ENCODE measurements at places on chromosomes 7 and 10.

GRCh38 chr10:93075369-93076221, 1.9 kb downstream of the CYP26A1 start:
- DNase-seq: no peak

DNA sequence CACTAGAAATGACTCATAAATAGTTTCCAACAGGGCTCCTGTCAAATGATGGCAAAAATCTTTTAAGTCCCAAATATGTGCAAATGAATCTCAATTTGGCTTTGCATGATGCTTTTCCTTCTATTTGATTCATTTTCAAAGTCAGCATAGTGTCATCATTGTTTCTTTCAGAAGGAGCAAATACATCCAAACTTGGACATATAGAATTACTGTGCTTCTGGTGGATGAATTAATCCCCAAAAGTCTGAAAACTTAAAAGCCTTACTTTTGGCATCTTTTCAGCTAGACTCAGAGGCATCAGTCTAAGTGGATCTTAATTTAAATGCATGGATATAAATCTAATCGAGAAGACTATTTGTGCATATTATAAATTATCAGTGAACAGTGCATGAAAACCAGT, 578.1 kb upstream of the FZD8 start:
- no peak for DNase-seq

- no peak for DNase-seq
Measured at GRCh38 chr10:93742633-93743349, 14.9 kb upstream of the LGI1 start.

GRCh38 chr7:43647673-43648472, 65.0 kb downstream of the STK17A start:
- DNase-seq: no peak

- DNase-seq: no peak
Measured at GRCh38 chr7:101578552-101578951, 50.5 kb downstream of the MYL10 start.

GRCh38 chr7:100367251-100367620, 6.1 kb upstream of the PILRA start:
- DNase-seq: no peak

DNA sequence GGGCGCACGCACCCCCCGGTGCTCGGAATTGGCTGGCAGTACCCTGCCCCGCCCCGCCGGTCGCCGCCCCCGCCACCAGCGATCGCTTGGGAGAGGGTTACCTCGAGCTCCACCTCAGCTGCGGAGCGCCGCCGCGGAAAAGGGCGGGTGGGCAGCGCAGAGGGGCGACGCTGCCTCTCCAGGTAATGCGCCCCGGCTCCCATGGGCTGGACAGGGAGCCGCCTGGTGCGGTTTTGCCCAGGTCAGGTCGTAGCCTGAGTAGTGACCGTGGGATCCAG, 1.3 kb downstream of the PFKFB3 start:
- peak; percentile 10 for DNase-seq

- DNase-seq: no peak
Measured at GRCh38 chr7:151568956-151569940, 49.6 kb upstream of the RHEB start.

DNA sequence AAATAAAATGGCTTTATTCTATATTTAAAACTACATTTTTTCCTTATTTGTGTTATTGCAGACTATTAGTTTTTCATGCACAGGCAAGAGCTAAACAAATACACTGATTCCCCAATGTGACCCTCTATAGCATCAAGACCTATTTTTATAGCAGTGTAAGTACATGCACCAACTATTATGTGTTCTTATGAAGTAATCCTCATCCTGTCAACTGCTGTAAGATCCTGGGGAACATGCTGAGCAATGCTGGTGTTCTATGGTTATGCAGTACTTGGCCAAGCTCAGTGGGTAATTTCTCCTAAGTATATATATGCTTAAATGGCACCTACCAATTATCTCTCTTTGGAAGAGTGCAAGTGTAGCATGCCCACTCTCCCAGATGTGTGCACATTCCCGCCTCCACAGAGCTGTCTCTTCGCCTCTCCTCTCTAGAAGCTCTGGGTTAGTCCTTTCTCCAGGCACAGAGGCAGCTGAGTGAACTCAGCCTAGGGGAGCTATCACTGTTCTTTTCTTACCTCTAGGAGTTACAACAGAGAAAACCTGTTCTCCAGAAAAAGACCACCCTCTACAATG, 428.8 kb downstream of the KCNMA1 start:
- DNase-seq: no peak

- no peak for DNase-seq
Measured at GRCh38 chr7:137354396-137354795, 10.9 kb upstream of the PTN start.

GRCh38 chr7:144011458-144012230, 11.5 kb downstream of the OR6B1 start:
- no peak for DNase-seq

- no peak for DNase-seq
Measured at GRCh38 chr10:114486938-114487814, 82.9 kb upstream of the AFAP1L2 start.

- no peak for DNase-seq
Measured at GRCh38 chr10:114282526-114282925, 43.5 kb downstream of the VWA2 start.

GRCh38 chr10:26503911-26504310, 65.8 kb downstream of the APBB1IP start:
- DNase-seq: no peak

- DNase-seq: no peak
Measured at GRCh38 chr7:118169146-118169545, 14.8 kb upstream of the LSM8 start.

All from NCI-H774 (cell line).